ENCODE measurements at places on chromosomes 1 and 21.

DNA sequence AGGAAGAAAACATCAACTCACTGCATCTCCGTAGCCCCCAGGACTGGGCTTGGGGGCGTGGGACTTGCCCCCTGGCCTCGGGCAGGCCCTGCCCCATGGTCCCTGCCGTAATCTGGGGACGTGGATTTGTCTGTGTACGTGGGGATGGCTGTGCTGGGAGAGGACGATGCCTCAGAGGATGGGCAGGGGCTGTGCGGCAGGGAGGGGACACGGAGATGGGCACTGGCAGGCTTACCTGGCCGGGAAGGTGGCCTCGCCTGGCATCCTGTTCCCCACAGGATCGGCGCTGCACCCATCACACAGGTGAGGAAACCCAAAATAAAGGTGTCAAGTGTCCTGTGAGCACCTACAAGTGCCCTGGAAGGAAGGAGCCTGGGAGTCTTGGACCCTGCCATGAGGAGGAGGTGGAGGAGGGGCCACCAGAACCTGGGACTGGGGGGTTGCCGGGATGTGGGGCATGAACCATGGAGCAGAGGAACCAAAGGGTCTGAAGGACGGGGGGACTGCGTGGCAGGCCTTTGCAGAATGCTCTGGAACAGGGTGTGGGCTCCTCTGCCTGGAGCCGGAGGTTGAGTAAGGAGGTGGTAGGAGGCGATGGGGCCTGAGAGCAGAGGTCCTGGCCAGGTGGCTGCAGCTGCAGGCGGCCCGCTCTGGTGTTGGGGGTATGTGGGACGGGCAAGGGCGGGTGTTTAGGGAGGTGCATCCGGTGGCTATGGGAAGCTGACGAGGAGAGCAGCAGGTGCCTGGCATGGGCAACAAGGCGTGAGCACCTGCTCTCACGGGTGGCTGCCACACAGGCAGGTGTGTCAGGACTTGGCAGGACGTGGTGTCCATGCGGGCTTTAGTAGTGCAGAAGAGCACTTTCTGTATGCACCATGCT, 27.8 kb upstream of the LRRC3 start:
- DNase-seq = no peak

DNA sequence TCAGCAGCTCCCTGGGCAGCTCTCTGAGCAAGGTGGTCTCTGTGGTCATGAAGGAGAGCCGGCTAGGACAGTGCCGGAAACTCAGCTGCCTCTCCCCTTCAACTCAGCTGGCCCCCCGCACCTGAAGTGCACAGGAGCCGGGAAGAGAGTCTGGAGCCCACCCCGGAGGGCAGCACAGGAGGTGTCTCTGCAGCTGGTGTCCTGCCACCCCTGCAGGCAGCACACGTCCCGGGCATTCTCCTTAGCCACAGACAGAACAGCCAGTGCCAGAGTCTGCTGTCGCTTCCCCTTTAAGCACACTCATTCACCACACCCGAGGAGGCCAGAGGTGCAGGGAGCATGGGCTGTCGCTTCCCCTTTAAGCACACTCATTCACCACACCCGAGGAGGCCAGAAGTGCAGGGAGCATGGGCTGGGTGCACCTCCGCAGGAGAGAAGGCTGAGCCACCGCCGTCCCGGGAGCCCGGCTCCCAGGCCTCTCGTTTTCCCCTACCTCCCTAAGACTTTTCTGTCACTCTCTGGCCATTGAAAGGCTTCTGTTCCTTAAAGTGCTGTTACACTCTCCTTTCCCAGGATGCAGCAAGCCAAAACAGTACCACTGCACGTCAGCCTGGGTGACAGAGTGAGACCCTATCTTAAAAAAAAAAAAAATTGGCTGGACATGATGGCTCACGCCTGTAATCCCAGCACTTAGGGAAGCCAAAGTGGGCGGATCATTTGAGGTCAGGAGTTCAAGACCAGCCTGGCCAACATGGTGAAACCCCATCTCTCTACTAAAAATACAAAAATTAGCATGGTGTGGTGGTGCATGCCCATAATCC, 16.9 kb upstream of the SAMD11 start:
- peak; percentile 68 for DNase-seq

DNA sequence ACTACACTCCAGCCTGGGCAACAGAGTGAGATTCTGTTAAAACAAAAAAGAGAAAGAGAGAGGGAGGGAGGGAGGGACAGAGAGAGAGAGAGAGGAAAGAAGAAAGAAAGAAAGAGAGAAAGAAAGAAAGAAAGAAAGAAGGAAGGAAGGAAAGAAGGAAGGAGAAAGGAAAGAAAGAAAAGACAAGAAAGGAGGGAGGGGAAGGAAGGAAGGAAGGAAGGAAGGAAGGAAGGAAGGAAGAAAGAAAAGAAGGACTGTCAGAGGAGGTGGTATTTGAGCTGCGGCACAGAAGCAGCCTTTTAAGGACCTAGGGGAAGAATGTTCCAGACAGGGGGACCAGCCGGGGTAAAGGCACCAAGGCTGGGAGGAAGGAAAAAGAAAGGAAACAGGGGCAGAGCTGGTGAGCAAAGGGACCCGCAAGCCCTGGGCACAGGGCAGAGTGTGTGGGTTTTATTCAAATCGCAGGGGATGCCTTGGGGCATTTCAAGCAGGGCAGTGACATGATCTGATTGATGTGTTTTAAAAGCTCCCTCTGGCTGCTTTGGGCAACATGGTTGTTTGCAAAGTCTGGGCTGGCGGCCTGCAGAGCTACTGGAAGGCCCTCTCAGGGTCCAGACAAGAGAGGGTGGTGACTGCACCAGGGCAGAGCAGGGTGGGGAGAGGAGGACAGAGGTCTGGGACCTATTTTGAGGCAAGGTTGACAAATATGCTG, 176.9 kb upstream of the VAMP3 start:
- no peak for DNase-seq

DNA sequence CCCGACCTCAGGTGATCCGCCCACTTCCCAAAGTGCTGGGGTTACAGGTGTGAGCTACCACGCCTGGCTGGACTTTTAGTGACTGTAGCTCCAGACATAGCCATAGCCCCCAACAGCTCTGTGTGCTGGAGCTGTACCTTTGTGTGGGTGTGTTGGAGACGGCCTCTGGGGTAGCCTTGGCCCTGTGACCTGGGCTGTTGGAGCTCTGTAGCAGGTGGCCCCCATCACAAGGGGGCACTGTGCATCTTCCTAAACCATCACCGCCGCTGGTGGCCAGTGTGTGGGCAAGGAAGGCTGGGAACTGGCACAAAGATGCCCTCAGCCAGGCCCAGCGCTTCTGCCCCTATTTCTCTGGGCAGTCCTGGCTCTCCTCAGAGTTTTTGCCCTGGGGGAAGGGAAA, 38.4 kb upstream of the FOXO6 start:
- DNase-seq = peak; percentile 33

DNA sequence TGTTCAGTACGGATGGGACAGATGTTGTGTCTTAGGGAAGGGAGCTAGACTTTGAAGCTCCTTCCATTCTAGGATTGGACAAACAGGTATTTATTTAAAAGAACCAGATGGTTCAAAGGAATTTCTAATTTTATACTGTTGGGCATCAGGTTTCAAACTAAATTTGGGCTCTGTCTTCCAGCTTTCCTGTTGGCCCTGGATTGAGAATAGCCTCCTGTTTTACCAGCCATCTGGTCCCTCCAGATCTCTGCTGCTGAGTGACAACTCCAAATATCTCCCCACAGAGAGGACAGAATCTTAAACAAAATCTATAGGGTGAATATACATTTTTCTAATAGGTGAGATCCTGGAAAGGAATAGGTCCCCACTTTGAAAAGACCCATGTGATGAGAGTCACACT, 52.5 kb upstream of the CNIH3 start:
- DNase-seq = no peak

DNA sequence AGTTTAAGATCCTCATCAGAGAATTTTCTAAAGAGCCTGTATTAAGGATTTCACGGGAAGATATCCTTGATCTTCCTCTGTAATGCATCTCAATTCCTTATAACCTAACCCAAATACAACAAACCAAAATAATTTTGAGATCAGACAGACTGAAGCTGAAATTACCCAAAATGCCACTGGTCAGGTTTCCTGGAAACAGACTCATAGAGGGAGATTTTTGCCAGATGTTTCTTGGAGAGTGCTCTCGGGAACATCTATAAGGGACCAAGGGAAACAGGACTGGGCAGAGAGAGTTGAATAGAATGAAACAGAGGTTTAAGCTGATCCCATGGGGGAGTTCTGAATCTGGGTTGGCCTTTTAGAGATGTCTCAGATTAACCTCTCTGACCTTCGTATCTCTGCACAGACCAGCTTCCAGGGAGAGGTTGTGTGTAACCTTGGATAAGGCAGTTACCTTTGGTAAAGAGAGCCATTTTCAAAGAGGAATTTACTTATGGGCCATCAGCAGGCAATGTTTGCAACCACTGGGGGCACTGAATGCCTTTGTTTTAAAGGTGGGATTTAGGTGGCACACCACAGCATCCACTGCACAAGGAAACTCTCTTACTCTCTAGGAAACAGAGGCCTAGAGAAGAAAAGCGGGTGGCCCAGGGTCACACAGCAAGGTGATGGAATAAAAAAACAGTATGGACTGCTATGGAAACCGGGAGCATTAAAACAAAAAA, 130.8 kb upstream of the SGIP1 start:
- no peak for DNase-seq

DNA sequence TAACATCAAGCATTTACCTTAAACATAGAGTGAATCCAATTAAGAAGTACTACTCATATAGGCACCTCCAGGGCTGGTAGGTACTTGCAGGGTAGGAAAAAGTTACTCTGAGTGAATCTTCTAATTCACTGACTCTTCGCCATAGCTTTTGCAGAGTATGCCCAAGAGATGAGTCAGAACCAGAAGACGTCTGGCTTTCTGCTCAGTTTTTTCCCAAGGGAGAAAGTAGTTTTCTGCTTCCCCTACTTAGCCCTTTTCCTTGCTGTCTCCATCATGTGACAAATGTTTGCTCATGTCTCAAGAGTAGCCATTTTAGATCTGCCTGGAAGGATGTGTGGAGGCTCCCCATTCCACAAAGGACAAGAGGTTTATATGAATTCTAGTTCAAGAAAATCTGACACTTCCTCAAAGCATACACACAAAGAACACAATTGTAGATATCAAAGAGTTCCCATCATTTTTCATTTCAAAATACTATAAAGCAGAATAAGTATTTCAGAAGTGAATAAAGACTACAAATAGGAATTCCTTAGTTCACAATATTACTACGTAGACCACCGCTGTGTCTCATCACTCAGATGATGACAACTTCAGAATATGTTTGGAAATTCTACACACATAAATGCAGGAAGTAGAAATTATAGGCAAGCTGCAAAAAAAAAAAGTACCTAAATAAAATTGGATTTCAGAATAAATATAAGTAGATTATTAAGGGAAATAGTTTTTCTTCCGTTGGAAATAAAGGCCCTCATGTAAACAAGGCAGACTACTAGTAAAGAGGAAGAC, 98.5 kb downstream of the ASH1L start:
- DNase-seq = no peak

DNA sequence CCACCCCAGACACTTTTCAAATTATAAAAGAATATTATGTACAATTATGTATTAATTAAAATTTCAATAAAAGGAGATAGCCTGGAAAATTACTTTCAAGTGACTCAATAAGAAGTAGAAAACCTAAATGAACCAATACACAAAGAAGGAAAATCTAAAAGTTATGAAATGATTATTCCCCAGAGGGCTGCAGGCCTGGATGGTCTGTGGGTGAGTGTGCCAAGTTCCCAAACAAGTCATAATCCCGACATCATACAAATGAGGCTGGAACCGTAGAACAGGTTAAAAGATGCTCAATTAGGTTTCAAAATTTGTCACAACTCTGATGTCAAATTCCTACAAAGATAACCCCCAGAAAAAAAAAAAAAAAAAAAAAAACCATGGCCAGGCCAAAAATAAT, 12.7 kb downstream of the SPATC1L start:
- DNase-seq = no peak

DNA sequence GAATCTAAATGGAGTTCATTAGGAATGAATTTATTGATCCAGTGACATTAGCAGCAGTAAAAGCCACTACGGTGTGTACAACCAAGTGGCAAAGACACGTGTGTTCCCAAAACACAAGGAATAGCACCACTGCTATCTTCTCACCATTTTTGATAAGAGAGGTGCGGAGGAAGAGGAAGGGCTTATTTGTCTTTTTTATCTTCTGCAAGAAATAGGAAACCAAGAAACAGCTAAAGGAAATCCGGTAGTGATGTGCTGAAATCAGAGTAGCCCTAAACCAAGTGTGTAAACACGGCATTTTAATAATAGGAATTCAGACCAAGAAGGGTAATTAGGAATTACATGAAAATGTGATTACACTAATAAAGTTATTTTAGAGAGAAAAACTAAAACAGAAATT, 9.1 kb upstream of the SCYL3 start:
- DNase-seq = no peak

DNA sequence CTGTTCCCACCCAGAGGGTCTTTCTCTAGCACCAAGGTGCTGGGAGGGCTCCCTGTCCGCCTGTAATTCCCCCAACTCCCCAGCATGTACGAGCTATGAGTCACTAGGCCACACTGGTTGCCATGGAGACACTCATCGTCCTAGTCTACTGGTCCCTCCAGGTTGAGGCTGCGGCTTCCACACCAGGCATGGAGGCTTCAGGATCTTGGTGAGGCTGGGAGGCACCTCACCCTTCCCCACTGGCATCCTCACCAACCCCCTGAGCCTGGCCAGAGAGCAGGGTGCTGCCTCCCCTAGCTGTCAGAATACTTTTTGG, 75.6 kb upstream of the KAZN start:
- DNase-seq = no peak

DNA sequence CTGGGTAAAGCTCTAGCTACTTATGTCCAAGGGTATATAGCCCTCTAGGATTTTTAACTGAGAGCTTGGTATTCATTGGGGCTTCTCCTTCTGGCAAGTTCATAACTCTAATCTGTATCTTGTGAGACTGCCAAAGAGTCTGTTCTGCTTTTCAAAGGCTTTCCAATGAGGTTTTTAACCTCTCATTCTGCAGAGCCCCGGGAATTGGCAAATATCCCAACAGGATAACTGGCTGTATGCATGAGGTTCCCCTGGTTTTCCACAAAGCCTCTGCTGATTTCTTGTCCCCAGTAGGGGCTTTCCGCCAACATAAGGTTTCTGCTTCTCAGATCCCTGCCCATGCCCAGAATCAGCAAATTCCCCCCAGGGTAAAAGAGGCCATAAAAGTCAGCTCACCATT, 40.9 kb downstream of the RPL5 start:
- DNase-seq = no peak

DNA sequence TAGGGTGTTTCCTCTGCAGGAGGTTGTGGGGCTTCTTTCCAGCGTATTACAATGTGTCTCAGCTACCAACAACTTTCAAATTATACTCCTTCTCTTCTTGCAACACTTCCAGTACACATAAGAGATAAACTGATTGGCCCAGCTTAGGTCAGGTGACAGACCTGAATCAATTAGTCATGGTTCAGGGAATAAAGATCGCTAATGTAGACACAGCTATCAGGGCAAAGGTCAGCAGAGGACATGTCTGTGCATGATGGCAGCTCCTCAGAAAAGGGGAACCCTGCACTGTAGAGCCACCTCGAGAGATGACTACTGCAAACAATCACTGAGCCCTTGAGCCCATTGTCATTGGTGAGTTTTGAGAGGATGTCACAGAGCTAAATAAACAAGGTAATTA, 36.8 kb upstream of the PKN2 start:
- DNase-seq = no peak

- no peak for DNase-seq
These were observed 181.9 kb downstream of the ZSCAN20 start for GRCh38 chr1:33654267-33654834.

GRCh38 chr1:197773856-197774255, 1.4 kb downstream of the DENND1B start:
- DNase-seq = no peak

- peak; percentile 43 for DNase-seq
These were observed 1.1 kb downstream of the LPGAT1 start for GRCh38 chr1:211829343-211830054.
